ENCODE measurements at places on chromosomes 3 and 15.

DNA sequence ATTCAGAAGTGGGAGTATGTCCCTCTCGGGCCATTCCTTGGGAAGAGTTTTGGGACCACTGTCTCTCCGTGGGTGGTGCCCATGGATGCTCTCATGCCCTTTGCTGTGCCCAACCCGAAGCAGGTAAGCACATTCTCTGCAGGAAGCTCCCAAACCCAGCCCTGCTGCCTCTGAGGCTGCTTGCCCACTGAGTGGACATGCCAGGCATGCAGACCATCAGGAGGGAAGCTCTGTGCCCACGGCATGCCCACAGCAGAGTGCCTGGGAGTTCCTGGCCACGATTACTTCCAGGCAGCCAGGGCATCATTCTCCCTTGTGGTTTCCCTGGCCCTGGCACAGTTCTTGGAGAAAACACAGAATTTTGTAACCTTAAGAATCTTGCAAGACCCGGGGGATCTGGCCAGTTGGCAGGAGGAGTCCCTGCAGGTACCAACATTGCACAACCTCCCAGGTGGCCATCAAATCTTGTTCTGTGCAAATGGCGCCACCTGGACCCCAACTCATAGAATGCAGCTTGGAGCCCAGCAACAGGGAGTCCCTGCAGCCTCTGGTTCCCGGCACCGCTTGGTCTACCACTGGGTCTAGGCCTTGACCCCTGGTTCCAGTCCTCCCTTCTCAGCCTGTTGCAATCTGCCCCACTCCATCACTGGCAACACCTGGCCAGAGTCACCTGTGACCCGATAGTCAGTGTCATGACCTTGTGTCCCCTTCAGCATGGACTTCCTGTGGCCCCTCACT lies 20.4 kb downstream of the FAH start:
- DNase-seq = peak; percentile 86

DNA sequence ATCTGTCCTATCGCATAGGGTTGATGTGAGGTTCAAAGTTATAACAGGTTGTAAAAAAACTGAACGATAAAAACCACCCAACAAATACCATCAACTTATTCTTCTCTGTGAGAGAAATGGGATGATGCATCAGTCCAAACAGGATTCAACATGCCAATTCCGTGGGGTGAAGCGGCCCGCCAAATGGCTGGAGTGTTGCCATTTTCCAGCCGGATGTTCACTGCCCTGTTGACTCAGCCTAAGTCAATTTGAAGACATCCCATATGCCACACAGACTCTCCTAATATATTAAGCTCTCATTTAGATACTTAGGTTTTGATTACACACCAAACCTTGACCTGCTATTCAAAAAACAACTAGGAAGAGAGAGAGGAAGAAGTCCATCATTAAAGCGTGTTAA lies 311.1 kb downstream of the VPS13C start:
- no peak for DNase-seq

- peak; percentile 23 for DNase-seq
Measured at GRCh38 chr3:121918779-121919483, 24.7 kb downstream of the SLC15A2 start.

DNA sequence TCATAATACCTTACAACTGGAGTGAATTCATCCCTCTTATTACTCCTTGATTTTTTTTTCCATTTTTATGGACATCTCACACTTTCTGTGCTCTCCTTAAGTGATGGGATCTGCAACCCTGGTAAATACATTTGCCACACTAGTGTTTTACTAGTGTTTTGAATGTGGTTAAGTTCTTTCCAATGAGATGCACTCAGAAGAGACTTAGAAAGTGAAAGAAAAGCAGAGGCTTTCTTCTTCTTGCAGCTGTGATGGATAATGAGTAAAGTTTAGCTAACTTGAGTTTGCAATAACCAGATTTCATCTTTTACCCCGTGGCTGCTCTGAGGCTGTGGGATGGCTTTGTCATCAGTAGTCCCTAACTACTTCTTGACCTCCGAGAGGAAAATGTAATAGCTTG lies 1248.4 kb downstream of the NSUN3 start:
- no peak for DNase-seq

GRCh38 chr3:89032346-89033013 lies 74.9 kb upstream of the EPHA3 start:
- peak; percentile 57 for DNase-seq

- no peak for DNase-seq
Measured at GRCh38 chr15:23411841-23412240, 35.2 kb downstream of the GOLGA6L2 start.

- DNase-seq = no peak
Measured at GRCh38 chr15:41950127-41950483, 22.3 kb downstream of the EHD4 start.

DNA sequence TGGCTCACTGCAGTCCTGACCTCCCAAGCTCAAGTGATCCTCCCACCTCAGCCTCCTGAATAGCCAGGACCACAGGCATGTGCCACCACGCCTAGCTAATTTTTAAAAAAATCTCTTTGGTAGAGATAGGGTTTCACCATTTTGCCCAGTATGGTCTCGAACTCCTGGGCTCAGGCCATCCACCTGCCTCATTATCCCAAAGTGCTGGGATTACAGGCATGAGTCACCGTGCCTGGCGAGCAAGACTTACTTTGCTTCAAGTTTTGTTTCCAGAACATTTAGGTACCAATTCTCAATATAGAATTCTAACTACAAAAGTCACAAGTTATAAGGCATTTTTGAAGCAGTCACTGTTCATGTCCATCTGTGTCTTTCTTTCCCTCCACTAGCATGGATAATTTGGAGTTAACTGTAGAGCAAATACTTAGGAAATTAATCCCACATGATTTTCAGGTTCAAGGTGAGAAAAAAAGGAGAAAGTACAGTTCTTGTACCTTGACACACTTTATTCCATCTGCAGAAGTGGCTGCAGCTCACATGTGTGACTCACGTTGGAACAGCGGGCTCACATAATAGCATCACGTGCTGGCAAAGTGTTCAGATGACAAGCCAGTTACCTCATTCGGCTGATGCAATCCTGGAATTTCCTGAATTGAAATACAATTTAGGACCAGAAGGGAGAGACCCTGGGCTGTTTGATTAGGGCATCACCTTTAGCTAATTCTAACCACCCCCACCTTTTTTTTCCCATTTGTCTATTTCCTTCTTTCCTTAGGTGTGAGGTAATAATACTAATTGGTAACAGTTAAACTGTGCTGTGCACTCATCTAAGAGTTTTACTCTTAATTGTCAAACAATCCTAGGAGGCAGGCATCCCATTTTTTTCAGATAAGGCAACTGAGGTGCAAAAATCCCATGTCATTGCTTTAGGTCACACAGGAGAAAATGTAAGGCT lies 46.9 kb upstream of the NEDD4 start:
- DNase-seq = peak; percentile 99

- DNase-seq = no peak
Measured at GRCh38 chr3:105837143-105837740, 31.6 kb downstream of the CBLB start.

DNA sequence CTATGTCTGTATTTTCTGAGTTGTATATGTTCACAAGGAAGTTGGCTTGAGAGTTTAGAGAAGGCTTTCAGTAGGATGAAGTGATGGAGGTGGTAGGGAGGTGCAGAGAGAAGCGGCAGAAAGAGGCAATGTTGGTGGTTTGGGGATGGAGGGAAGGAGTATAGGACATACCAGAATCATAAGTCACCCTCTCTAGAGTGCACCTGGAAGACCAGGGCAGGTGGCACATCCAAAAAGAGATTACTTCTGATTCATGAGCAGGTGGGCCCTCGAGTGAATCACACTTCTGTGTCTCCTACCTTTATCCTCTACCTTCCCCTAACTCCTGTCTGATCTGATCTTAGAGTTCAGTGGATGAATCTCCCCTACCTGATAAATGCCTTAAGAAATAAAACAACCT lies 41.8 kb upstream of the MRPL3 start:
- no peak for DNase-seq

DNA sequence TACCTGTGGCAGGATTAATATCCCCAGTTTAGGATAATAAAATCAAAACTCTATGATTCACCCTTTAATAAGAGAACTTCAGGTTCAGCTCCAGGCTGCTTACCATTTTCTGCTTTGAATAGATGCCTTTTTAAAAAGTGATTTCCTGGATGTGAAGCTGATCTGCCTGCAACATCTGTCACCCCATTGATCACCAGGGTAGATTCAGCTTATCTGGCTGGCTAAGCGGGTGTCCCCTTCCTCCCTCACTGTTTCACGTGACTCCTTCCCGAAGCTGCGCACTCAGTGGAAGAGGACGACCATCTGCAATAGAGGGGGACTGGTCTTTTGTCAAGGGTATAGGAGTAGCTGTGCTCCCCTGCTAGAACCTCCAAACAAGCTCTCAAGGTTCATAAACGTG lies 128.1 kb downstream of the IL1RAP start:
- DNase-seq = no peak

- no peak for DNase-seq
Measured at GRCh38 chr3:66019896-66020295, 18.8 kb downstream of the MAGI1 start.

DNA sequence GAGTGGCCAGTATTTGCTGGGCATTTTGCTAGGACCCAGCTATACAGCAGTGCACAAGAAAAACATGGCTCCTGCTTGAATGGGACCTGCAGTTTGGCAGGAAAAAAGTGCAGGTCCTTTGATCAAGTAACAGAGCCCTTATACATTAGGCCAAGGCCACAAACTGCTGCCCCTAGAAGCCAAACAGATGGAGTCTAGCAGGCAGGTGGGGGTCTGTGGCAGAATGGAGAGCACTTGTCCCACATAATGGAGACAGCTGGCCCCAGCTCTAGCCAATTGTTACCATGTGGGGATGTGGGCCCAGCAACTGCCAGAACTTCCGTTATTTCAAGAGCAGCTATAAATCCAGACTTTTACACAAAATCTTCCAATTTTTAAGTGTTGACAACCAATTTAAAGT lies 79.3 kb downstream of the SHQ1 start:
- no peak for DNase-seq

GRCh38 chr3:5017925-5018531 lies 38.8 kb downstream of the BHLHE40 start:
- peak; percentile 63 for DNase-seq

DNA sequence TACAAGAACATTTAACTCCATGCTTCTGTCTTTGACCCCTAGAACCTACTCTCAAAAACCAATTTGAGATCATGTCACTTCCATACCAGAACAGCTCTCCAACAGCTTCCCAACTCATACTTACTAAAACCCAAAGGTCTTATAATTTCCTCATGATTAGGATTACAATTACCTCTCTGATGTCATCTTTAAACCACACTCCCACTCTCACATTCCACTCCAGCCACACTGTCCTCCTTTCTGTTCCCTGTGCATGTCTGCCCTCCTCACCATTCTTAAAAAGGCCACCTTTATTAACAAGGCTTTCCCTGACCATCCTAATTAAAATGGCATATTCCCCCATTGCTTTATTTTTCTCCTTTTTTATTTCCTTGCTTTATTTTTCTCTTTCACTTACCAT lies 18.9 kb downstream of the PHC3 start:
- peak; percentile 26 for DNase-seq

GRCh38 chr3:128735884-128736283 lies 9.9 kb downstream of the RAB7A start:
- DNase-seq = no peak

DNA sequence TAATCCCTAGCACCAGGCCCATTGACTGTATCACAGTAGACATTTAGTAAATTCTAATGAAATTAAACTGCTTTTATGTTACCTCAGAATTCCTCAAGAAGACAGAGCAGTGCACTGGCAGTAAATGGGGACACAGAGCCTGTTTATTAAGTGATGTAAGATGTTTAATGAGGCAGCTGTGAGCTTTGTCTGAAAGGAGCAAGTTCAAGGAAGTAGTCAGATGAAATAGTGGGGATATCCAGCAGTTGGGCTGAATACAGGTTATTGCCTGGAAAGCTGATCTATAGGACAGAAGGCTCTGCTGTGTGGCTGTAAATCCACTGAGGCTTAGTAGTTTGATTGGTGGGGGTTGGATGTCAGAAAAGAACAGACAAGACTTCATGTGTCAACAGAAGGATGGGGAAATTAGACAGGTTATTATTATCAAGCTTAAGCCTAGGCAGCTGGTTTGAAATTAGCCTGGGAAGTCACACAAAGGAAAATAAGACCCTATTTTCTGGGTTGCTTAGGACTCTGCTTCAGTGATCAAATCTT lies 62.2 kb downstream of the PFN2 start:
- peak; percentile 8 for DNase-seq

DNA sequence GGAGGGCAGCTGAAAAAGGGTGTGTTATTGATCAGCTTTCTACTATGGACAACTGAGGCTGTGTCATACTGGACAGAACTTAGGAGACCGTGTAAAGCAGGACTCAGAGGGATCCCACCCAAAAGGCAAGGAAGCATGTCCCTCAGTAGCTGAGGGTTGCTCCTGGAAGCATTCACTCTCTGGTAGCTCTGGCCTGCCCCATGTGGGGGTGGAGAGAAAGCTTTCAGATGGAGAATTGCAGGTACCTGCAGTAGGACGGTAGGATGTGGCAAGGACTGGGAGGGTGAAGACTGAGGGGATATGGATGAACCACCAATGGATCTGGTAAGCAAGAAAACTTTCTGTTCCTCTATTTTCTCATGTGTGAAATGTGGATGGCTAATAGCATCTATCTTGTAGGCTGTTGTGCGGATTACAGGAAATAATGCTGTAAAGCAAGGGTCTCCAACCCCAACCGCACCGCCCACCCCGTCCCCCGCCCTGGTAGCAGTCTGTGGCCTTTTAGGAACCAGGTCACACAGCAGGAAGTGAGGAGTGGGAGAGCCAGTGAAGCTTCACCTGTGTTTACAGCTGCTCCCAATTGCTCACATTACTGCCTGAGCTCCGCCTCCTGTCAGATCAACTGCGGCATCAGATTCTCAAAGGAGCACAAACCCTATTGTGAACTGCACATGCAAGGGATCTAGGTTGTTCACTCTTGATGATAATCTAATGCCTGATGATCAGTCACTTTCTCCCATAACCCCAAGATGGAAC lies 157.7 kb upstream of the PROK2 start:
- no peak for DNase-seq

DNA sequence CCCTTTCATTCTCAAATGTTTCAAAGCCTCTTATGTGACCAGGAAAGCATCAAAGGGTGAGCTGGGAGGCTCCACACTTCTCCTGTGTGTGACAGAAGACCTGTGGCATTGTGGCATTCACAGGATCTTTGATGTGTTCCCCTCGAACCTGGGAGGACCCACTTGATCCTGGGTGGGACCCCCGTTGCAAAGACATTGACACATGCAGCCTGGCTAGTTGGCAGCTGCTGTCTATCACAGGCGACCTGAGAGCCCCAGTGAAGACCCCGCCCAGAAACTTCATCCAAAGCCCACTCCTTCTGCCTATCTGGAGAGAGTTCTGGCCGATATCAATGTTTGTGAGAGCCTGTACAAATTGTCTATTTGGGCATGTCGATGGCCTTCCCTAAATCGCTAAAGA lies 140.4 kb upstream of the ATP2B2 start:
- no peak for DNase-seq

- DNase-seq = no peak
Measured at GRCh38 chr3:56725175-56725574, 42.1 kb upstream of the TASOR start.

- DNase-seq = peak; percentile 56
Measured at GRCh38 chr3:114442246-114442645, 148.4 kb downstream of the TIGIT start.

- no peak for DNase-seq
Measured at GRCh38 chr3:171320750-171321558, 139.3 kb downstream of the TNIK start.

Measured in renal cortical epithelial cell (primary cell).